ENCODE measurements at places on chromosomes 2 and 18.

- no peak for DNase-seq
Measured at GRCh38 chr18:79792096-79792987, 5.4 kb upstream of the KCNG2 start.

DNA sequence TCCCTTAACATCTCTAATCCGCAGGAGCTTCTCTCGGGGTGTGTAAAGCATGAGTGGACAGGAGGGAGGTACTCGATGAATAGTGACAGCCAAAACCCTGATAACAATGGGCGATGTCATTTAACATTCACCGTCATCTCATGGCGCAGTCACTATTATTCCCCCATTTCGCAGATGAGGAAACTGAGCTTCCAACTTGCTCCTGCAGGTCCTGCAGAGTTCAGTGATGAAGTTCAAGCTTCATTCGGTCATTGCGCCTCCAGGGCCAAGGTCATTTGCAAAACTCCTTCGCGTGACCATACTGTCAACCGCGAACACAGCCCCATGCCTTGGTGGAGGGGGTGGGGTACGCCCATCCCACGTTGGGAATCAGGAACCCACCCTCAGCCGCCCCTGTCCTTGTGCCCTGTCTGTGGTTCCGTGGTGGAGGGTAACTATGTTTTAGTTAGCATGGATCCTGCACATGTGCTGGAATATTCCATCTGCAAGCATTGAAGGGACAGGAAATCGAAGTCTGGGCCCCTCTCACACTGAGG is 215.5 kb downstream of the TFCP2L1 start:
- no peak for DNase-seq

- no peak for DNase-seq
Measured at GRCh38 chr2:174005801-174006419, 40.7 kb upstream of the SP3 start.

DNA sequence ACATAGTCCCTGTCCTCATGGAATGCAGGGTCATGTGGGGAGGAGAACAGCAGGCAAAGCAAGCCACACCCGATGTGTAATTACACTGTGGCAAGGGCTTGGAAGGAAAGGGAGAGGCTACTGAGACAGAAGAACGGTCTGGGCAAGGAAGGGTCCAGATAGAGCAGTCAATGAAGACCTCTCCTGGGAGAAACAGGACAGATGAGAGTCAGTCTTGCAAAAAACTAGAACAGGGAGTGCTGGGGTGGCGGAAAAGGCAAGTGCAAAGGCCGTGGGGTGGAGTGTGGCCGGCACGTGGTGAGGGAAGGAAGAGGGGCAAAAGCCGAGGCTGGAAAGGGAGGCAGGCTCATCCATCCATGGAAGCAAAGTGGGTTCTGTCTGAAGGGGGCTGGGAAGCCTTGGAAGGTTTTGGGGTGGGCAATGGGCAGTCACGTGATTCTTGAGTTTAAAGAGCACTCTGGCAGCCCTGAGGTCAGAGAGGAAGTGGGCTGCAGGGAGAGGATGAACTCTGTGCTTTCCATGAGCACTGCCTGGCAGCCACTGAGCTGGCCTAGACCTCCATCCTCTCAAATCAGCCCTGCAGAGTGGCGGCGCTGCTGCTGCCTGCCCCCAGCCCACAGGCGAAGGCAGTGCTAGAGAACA is 182.2 kb downstream of the INHBB start:
- no peak for DNase-seq

- no peak for DNase-seq
Measured at GRCh38 chr2:190655570-190655969, 6.7 kb downstream of the NAB1 start.

DNA sequence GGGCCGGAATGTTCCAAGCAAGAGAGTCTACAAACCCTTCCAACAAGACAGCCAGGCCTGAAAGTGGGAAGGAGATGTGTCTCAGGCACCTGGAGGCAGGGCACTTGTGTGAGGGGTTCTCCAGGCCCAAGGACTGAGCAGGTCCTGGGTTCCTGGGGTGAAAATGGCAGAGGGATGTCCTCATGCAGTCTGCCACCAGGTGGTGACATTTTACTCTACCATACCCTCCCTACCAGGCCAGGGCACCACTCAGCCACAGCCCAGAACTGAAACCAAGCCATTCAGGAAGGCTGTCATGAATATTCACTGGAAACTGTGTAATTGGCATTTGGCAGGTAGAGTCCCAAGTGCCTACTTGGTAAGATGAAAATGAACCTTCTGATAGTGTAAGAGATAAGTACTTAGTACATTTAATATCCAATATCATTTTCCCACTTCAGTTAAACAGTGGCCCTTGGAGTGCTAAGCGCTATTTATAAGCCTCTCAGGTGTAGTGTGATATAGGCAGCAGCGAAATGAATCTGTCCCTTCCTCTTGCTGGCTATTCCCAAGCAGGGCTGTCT is 185.1 kb downstream of the MYO5B start:
- DNase-seq = no peak

- DNase-seq = no peak
Measured at GRCh38 chr2:195414537-195415100, 242.4 kb upstream of the SLC39A10 start.

GRCh38 chr2:131659168-131659572 is 131.5 kb downstream of the CCDC74A start:
- no peak for DNase-seq

GRCh38 chr18:75204732-75205513 is 4.0 kb downstream of the PTGR3 start:
- no peak for DNase-seq

GRCh38 chr2:71672826-71673795 is 219.8 kb downstream of the DYSF start:
- DNase-seq = no peak

GRCh38 chr2:73268366-73268829 is 15.9 kb downstream of the FBXO41 start:
- DNase-seq = no peak

DNA sequence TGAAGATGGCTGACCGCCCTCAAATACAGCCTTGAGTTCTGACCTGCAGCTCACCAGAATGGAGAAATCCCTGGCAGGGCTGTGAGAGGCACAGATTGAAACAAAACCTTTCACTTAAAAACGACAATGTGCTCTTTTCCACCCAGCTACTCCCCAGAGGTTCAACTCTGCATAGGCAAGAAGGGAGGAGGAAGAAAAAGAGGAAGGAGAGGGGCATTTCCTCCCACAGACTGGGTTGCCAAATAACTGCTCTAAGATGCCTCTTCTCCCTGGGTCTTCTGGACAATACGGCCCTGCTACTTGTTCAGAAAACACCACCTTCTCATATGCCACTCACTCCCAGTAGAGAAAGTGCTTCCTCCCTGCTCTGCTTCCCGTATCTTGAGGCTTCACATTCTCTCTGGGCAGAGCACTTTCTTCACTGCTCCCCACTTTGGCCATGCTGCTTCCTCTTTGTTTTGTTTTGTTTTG is 136.4 kb upstream of the SLC1A4 start:
- DNase-seq = no peak

DNA sequence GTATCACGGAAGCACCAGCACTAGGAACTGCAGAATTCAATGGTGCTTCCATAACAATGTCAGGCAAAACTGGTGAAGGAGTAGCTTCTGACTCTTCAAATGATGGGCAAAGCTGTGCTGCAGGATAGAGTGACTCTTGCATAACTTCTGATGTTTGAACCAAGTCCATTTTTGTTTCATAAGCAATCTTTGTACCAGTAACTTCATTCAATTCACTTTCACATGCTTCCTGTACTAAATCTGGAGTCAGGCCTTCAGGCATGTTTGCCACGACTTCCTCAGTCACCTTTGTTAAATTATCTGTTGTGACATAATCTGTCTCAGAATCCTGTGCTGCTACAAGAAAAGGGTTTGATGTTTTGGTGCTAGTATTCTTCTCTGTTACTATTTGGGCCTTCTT is 24.0 kb downstream of the RTN4 start:
- DNase-seq = no peak

DNA sequence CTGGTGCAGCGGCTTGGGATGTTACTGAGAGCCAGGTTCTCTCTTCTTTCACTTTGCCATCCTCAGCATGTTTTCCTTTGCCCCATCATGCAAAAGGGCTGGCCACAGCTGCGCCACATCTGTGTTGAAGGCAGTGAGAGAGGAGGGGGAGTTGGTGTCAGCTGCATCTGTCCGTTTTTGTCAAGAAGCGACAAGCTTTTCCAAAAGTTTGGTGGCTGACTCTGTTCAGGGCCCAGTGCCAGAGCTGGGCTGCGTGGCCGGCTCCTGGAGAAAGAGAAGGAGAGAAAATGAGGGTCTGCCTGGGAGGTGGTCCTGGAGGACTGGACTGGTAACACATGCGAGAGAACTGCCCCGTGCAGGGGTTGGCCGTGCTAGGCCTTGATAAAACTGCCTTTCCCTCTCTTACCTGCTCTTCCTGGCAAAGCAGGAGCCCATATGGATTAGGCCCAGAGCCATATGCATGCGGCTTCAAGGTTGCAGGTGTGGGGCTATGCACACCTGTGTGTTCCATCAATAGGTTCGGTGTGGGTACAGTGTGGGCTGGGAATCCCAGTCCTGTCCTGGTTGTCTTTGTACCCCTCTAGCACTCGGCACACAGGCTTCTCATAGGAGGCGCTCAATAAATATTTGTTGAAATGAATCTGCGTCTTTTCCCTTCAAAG is 9.0 kb downstream of the RNF144A start:
- DNase-seq = no peak
